Activated CD8-positive, alpha-beta memory T cell treated with anti-CD3 and anti-CD28 coated beads for 48 hours (primary cell): ENCODE measurements at places on chromosomes 1 and 21.

DNA sequence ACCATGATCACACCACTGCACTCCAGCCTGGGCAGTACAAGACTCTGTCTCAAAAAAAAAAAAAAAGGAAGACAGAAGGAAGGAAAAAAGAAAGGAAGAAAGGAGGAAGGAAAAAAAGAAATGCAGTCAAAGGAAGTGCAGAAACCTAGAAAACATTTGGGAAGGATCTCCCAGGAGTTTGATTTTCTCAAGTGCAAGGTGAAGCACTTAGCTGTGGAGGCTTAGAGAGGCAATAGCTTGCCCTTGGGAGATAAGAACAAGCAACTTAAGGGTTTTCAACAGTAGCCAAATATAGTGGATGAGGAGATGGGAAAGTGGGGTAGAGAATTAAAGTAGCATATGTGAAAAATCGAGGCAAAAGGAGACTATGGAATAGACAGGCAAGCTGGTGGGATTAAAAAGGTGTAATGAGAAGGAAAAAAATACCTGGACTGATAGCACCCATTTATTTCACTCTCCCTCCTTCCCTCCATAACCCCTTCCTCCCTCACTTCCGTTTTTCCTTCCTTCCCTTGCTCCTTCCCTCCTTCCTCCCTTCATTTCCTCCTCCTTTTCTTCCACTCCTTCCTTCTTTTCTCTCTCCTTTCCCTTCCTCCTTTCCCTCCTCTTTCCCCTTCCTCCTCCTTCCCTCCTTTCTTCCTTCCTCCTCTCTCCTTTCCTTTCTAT, 6.8 kb upstream of the FAM89A start:
- DNase-seq: no peak

- no peak for DNase-seq
Observed at GRCh38 chr1:50570066-50570468, 146.8 kb upstream of the DMRTA2 start.

DNA sequence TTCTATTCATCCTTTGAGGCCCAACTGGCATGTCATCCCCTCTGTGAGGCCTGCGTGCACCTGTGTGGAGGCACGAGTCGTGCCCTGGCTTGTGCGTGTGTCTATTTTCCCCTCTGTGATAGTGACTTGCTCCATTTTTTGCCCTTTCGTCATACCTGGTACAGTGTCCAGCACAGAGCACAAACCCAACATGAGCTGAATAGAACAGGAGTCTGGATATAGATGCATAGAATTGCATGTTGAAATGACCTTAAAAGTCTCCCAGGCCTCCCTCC, 32.5 kb downstream of the TNNT2 start:
- DNase-seq: no peak

DNA sequence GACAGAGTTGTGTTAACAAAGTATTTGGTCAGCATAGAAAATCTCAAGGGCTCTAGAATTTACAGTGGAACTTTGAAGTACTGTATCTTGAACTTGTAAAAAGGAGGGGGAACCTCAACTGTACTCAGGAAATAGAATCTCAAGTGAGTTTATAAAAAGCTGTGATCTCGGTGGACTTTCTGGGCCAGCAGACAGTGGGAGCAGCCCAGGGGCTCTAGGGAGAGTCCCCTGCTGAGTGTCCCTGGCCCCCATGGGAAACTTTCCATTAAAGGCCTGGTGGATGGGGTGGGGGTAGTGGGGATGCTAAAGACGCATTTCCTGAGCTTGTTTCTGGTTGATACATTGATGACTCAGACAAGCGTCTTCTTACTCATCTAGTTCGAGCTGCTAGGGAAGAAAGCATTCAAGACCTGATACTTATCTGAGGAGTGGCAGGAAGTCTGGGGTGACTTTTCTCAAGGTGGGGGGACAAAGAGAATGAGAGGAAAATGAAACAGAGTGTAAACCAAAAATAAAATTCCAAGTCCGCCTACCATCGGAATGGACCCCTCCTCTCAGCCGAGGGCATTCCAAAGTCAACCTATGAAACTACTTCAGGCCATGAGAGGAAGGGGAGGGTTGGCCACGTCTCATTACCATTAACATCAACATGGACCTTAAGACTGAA, 65.5 kb downstream of the NID1 start:
- DNase-seq: peak; percentile 52

- no peak for DNase-seq
Observed at GRCh38 chr1:117373932-117374331, 6.7 kb downstream of the MAN1A2 start.

DNA sequence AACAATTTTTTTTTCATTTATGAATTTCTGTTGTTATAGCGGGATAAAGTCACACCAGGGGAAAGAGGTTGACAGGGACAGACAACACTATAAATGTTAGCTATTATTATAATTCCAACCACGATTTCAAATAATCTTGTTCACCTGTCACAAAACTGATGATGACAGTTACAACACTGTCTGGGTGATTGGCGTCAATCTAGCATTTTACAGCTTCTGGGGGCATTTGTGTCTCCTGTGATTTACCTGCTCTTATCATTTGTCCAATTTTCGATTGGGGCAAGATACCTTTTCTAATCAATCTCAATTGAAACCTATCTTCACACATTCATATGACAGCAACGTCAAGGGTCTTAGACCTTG, 44.6 kb upstream of the LYST start:
- DNase-seq: no peak

GRCh38 chr1:89037186-89037585, 14.5 kb upstream of the GBP3 start:
- DNase-seq: no peak

- no peak for DNase-seq
Observed at GRCh38 chr1:160017592-160017991, 14.2 kb downstream of the PIGM start.

- DNase-seq: no peak
Observed at GRCh38 chr1:172585861-172586260, 52.9 kb downstream of the SUCO start.

DNA sequence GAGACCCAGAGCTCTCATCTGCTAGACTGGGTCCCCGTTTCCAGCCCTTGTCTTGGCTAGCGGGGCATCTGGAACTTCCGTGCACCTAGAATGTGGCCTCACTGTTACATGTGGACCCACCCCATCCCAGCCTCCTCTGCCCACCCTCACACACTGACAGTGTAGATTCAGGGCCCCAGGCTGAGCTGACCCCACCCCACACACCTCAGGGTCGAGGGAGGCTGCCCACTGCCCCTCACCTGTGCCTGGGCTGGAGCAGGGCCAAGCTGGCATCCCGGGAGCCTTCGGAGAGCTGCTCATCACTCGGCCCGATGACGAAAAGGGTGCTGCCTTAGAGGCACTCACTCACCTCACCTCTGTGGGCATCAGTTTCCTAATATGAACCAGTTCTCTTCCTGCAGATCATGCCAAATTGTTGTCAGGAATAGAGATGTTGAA, 11.1 kb downstream of the ACOT11 start:
- no peak for DNase-seq

DNA sequence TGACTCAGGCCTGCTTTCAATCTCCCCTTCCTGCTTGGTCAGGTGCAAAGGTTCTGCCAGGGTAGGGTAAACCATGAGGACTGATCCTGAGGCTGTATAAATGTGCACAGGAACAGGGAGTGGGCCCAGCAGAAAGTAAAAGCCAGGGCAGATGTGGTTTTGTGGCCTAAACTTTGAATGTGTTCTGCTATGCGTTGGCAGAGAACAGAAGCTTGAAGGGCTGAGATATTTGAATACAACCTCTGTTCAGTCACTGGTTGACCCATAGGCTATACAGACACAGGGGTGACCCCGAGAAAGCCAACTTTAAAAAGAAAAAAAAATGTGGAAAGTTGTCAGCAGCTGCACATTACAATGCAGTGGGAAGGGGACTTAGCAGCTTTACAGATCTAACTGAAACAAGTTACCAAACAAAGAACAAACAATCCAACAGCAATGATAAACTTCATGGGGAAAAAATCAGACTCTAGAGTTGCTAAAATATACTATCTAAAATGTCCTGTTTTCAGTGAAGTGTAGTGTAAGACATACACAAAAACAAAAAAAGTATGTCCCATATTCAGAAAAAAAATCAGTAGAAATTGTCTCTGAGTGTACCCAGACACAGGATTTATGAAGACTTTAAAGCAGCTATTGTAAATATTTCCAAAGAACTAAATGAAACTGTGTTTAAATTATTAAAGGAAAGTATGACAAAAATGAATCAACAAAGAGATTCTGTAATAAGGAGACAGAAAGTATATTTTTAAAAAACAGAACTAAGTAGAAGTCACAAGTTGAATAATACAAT, 216.1 kb downstream of the RPS6KC1 start:
- no peak for DNase-seq

- no peak for DNase-seq
Observed at GRCh38 chr1:192579010-192579738, 3.6 kb downstream of the RGS1 start.

DNA sequence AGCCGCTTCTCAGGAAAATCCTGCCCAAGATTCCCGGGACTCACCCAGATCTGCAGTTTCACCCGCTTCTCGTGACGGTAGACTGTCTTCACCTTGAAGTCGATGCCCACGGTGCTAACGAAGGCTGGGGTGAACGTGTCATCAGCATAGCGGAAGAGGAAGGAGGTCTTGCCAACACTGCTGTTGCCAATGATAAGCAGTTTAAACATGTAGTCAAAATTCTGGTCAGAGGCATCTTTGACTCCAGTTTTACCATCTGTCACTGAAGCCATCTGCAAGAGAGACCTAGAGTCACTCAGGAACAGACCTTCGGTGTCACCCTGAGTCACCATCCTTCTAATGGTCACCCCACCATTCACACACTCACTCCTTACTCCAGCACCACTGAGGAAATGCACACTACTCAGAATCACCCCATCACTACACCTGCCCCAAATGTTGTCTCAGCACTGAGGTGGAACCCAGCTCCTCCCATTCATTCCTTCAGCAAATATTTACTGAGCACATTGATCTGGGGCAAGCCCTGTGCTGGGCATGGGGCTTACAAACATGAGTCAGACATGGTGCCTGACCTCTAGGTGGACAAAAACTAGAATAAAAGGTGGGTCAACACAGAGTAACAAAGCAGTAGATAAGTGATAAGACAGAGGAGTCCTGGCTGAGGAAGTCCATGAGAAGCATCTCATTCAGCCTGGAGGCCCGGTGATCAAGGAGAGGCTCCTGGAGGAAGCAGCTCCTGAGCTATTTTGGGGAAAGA, 13.5 kb downstream of the RAB3B start:
- DNase-seq: no peak

GRCh38 chr1:3883194-3883925, 16.7 kb downstream of the C1orf174 start:
- DNase-seq: no peak

GRCh38 chr1:94079080-94079940, 41.6 kb downstream of the ABCA4 start:
- no peak for DNase-seq

- no peak for DNase-seq
Observed at GRCh38 chr21:44058652-44058964, 46.5 kb downstream of the TRAPPC10 start.

DNA sequence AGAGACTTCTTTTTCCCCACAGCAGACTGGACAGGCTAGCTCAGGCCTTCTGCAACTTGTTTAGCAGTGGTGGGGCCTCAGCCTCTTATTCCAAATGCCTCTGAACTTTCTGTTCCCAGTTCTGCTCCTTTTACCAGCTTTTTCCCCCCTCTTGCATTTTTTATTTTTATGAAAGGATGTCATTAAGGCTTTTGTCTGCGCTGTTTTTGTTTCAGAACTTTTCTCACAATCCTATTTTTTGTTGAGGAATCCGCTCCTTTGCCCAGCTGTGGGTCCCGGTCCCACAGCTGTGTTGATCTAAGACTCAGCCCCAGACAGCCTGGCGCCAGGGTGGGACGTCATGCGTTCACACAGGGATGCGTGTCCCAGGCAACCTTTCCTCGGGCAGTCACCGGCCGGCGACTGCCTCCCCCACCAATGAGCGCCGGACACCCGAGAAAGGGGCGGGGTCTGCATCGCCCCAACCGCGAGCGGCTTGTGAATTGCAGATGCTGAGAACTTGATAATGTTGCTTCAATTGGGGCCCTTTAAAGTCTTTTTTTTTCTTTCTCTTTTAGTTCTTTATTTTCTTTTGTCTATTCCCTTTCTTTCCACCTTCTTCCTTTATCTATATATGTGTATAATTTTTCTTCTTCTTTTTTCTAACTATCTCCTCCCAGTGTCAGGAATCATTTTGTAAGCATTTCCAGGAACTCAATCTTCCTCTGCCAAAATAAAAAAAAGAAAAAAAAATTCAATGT, 3.0 kb upstream of the ID3 start:
- DNase-seq: no peak

- DNase-seq: no peak
Observed at GRCh38 chr1:97070376-97070775, 348.8 kb downstream of the PTBP2 start.

GRCh38 chr1:203789966-203790365, 5.5 kb upstream of the ZBED6 start:
- DNase-seq: no peak

- DNase-seq: no peak
Observed at GRCh38 chr1:205232945-205233397, 5.2 kb downstream of the TMCC2 start.

- no peak for DNase-seq
Observed at GRCh38 chr21:45860493-45861155, 120.9 kb upstream of the COL6A1 start.

GRCh38 chr1:38662126-38662525, 197.4 kb downstream of the RRAGC start:
- no peak for DNase-seq

DNA sequence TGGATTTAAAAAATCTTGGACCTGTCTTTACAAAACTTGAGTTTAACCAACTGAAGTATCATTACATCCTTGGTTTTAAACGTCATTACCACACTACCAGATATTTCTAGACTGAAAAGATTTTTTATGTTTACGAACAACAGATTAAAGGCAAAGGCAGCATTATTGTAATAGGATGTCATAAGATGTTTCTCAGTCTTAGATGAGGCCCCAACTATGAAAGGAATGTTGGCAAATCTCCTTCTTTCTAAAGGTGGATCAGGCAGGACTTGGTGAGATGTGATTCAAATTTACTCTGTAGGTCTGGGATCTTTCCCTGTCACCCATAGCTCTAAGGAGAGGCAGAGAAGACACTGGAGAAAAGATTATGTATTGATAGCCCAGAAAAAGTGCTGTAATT, 417.9 kb downstream of the PTBP2 start:
- no peak for DNase-seq

GRCh38 chr1:163440090-163440489, 118.3 kb downstream of the NUF2 start:
- DNase-seq: no peak

DNA sequence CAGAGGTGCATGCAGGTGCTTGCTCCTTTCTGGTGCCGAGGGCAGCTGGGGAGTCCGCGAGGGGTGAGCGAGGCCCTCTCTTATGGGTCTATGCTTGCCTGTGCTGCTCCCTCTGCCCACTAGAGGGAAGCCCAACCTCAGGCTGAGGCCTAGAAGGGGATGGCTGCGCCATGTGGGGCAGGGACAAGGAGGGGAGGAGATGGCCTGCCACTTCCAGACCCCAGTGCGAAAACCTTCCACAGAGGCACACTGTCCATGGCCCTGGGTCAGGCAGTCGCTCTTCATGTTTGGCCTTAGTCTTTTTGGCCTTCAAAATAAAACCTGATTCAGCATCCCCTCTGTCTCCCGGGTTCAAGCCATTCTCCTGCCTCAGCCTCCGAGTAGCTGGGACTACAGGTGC, 14.0 kb downstream of the RHBG start:
- peak; percentile 36 for DNase-seq

GRCh38 chr1:119626841-119627240, 21.2 kb downstream of the ZNF697 start:
- DNase-seq: no peak
